ENCODE measurements at places on chromosomes 12 and 14.

GRCh38 chr12:113049976-113050742 lies 6.4 kb upstream of the DTX1 start:
- DNase-seq, result no peak

DNA sequence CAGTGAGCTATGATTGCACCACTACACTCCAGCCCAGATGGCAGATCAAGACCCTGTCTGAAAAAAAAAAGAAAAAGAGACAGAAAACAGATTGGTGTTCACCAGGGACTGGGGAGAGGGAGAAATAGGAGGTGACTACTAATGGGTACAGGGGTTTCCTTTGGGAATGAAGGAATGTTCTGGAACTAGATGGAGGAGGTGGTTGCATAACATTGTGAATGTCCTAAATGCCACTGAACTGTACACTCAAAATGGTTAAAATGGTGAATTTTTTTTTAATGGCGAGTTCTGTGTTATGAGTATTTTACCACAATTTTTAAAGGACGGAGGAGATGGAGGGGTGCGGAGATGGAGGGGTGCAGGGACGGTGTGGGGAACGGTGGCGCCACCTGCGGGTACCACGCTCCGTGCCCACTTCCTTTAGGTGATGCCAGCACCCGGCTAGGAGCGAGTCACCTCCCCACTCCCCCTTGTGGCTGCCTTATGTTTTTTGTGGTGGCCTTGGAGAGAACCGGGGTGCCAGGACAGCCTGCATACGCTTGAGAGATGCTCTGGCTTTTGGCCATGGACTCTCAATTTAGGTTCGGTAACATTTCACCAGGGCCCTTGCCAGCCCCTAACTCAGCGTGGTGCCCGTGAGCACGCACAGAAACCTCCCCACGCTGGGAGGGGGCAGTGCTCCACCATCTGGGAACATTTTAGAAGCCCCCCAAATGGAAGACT lies 16.1 kb downstream of the UBC start:
- peak; percentile 35 for DNase-seq

- DNase-seq, result peak; percentile 27
These were observed 1.0 kb downstream of the ATXN7L3B start for GRCh38 chr12:74538491-74539258.

- no peak for DNase-seq
These were observed 10.6 kb downstream of the BBS10 start for GRCh38 chr12:76337583-76337982.

DNA sequence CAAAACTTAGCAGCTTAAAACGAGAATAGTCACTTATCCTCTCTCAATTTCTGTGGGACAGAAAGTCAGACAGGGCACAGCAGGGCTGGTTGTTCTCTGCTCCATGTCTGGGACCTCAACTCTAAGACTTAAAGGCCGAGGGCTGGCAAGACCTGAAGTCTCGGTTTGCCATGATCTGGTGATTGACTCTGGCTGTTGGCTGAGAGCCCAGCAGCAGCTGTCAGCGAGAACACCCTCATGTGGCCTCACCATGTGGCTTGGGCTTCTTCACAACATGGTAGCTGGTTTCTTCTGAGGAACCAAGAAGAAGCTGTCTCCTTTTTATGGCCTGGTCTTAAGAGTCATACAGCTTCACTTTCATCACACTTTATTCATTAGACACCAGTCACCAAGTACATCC lies 1.7 kb upstream of the VASH1 start:
- DNase-seq, result no peak

DNA sequence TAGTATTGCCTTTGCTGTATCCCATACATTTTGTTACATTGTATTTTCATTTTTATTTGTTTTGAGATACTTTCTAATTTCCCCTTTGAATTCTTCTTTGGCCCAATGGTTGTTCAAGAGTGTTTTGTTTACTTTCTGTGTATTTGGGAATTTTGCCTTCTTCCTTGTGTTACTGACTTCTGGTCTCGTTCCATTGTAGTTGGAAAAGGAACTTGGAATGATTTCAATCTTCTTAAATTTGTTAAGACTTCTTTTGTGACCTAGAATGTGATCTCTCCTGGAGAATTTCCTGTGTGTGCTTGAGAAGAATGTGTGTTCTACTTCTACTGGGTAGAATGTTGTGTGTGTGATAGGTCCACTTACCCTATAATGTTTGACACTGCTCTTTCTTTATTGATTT lies 304.4 kb upstream of the RTL1 start:
- DNase-seq, result no peak

GRCh38 chr12:119694111-119694510 lies 26.2 kb downstream of the PRKAB1 start:
- DNase-seq, result no peak

DNA sequence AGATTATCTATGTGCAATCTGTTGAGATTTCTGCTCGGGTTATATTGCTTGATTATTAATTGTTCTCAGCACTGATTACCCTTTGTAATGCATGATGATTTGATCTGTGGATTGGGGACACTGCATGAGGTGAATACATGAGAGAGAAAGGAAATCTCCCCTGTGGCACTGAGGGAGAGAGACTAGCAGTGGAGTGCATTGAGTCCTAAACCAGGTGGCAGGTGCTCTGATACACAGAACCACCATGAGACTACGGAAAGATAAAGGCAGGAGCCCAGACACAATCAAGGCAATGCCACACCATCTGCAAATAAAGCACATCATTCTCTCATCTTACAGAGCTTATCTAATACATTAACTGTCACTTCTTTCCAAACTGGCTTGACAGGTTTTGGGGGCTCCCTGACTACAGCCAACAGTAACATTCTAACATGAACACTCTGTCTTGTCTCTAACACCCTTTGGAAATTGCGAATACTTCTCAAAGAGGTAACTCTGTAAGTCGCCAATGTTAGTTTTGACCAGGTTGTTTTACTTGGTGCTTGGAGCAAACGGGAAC lies 37.6 kb upstream of the TSPAN8 start:
- DNase-seq, result no peak

DNA sequence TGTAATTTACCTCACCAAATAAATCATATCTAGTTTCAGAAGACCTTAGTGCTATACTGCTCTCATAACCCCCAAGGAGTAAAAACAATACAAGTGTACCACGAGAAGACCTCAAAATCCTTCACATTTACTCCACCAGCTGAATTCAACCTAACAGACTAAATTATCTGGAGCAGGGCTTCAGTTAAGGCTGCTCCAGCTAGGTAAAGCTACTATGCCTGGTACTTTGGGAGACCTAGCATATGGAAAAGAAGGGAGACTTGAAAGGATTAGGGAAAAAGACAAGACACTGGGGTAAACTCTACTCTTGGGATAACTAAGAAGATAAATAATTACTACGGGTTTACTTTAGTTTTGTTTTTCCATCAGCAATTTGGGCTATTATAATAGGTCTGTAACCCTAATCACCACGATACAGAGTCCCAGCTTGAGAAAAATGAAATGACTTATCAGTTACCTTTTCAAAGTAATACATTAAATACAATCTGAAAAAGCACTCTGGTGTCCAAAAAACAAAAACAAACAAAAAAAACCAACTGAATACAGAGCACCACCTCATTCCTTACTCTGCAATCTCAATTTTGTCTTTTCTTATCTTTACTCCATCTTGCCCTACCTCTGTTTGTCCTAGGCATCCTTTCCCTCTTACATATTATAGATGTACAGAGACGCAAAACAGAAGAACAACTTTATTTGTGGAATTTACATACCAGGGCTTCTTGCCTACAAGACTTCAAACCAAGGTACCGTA lies 2.1 kb downstream of the EML5 start:
- no peak for DNase-seq

GRCh38 chr14:69663300-69663643 lies 51.9 kb downstream of the SUSD6 start:
- no peak for DNase-seq

DNA sequence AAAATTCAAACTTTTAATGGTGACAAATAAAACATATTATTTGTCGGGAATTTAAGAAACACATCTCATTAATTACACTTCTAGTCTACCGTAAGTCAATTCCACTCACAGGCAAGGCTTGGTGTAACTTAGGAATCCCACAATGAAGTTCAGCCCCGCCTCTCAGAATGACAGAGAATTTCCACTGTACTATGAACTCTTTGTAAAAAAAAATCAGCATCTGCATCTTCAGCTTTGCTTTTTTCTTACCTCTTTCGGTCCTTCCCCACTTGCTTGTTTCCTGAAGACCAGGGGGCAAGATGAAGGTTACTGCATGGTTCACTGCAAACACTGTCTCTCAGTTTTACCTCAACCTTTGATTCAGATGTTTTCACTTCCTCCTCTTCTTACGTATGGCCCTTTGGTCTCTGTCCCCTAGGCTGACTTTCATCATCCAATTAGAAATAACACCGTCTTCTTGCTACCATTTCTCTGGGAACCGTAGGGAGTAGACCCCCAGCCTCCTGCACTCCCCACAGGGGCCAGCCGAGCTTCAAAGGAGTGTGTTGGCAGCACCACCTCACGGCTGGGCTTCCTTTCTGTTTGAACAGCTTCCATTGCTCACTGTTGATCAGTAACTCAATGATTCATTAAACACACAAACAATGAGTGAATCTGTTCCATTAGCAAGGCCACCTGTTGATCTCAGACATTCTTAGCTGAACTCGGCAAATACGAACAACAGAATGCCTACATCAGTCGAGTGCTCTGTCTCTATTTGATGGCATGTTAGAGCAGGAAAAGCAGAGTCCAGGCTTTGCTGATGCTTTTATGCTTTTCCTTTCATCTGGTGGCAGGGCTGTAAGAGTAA lies 343.0 kb downstream of the BMP4 start:
- no peak for DNase-seq

- no peak for DNase-seq
These were observed 475.6 kb downstream of the PDZRN4 start for GRCh38 chr12:41663598-41664265.

- DNase-seq, result no peak
These were observed 20.9 kb upstream of the ANO2 start for GRCh38 chr12:5965950-5966383.

GRCh38 chr12:91772411-91772810 lies 373.2 kb downstream of the BTG1 start:
- DNase-seq, result no peak

DNA sequence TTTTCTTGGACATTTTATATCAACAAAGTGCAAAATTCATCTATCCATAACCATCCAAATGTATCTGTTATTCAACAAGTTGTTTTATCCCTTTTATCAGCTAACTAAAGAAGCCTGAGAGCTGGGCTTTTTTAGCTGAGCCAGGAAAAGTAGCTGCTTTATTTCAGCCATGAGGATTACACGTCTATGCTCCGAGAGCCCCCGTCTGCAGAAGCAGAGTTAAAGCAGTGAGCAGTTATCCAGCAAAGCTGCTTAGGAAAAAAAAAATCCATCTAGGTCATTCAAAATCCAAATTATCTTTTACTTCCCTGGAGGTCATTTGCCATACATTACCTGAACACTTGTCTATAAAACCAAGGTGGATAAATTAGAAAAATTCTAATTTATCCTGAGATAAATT lies 15.7 kb upstream of the HECTD1 start:
- no peak for DNase-seq

DNA sequence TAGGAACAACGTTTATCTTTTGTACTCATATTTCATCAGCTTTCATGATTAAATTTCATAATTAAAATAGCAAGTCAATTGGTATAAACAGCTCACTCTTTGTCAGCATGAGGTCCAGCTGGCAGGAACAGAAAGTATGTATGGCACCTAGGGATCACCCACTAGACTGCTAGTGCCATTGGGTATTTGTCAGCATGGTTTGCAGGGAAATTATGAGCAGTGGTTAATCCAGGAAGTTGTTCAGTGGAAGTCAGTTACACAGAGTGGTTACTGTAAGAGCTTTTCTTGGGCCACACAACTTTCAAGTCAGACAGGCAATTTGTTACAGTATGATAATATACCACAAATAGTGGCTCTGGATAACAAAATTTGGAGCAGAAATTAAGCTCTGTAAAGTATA lies 340.3 kb upstream of the RGS6 start:
- no peak for DNase-seq

DNA sequence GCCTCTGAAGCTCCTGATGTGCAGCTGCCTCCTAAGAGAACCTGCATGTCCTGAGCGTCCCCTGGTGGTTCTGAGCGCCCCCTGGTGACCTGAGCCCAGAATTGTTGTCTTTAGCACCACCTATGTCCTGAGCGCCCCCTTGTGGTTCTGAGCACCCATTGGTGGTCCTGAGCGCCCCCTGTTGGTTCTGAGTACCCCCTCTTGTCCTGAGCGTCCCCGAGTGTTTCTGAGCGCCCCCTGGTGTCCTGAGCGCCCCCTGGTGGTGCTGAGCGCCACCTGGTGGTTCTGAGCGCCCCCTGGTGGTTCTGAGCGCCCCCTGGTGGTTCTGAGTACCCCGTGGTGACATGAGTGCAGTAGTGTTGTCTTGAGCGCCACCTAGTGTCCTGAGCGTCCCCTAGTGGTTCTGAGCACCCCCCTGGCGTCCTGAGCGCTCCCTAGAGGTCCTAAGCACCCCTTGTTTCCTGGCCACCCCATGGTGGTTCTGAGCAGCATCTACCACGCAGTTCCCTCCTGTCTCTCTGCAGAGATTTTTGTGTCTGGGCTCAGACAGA lies 782.5 kb downstream of the TMEM121 start:
- peak; percentile 64 for DNase-seq

- no peak for DNase-seq
These were observed 545.7 kb downstream of the DIO2 start for GRCh38 chr14:79665556-79665955.

- no peak for DNase-seq
These were observed 27.4 kb upstream of the DYRK2 start for GRCh38 chr12:67621112-67621511.

- DNase-seq, result no peak
These were observed 938 bp upstream of the MAX start for GRCh38 chr14:65103150-65103760.

DNA sequence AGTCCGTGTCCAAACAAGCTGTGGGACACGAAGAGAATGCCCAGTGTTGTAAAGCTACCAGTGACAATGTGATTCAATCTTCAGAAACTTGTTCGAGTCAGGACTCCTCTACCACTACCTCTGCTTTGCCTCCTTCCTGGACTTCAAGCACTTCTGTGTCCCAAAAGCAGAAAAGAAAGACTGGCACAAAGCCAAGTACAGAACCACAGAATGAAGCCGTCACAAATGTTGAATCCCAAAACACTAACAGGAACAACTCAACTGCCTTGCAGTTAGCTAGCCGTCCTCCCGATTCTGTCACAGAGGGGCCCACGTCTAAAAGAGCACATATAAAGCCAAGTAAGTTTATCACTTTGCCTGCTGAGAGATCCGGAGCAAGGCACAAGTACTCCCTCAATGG lies 284.9 kb downstream of the LRFN5 start:
- DNase-seq, result no peak

GRCh38 chr12:26828280-26829073 lies 4.5 kb downstream of the ITPR2 start:
- no peak for DNase-seq
